ENCODE measurements at places on chromosomes 5 and 9. TPM values are rescaled to one million over a fixed set of nuclear protein-coding genes. Genes with fewer than 3 reads are reported as not detected.

DNA sequence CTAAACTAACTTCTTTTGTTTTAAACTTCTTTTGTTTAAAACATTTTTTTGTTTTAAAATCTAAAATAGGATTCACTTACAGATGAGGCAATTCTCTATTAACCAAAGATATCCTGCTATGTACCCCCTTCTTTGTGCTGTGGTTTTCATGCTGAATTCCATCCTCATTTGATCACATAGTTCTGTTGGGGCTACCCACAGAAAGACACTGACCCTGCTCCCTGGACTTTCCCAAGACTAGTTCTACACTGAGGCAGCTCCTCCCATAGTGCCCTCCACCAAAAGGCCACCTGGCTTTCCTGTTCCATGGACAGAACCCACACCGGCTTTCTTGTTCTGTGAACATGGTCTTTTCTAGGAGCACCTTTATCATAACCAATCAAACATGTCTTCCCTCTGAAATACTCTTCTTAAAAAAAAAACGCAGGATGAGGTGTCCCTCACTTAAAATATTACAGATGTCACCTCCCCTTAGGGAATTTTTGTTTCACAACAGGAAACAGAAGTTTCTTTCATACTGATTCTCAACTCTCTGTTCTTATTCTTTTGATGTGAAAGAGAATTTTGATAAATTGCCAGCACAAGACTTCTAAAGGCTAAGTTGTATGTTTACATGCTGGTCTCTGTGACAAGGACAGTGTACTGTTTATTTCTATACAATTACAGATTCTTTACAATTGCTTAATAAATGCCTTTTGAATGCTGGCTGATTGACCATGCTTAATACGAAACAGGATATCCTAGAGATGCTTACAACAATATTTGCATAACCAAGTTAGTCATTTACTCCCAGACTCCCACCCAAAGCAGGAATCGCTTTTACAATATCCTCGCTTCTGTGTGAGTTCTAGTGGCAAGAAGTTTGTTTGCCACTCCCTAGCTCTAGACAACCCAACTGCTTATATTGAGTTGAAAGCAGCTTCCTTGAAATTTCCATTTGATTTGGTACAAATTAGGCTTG lies 300.4 kb downstream of the DTWD2 start:
- no peaks in the 10 kb centered on the region for H3K27me3 ChIP-seq
- H3K27ac ChIP-seq: no peak overlapping the region
- H3K36me3 ChIP-seq: no peaks in the 10 kb centered on the region
- H3K4me1 ChIP-seq: no peaks in the 10 kb centered on the region
- H3K4me3 ChIP-seq: no peak overlapping the region
- DNase-seq: no peak

GRCh38 chr5:127517110-127517479 lies 345 bp upstream of the PRRC1 start:
- no peak for DNase-seq
- H3K4me1 ChIP-seq: no peaks in the 10 kb centered on the region
- H3K4me3 ChIP-seq: peak overlapping the region; percentile 92
- H3K36me3 ChIP-seq: no peaks in the 10 kb centered on the region

DNA sequence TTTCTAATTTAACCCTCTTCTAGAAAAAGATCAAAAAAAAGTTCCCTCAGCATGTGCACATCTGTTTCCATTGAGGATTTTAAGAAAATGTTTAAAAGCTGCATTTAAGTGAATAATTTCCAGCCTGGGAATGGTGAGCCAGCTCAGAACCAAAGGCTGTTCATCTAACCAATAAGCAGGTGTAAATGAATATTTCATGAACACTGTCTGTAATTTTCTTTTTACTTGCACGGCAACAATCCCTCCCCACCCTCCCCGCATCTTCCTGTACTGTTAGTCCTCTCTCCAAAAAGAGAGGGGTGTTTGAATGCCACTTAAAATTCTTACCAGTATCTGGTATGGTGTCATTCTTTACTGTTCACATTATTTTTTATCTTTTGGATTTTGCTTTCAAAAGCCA lies 425.6 kb downstream of the PDE4D start:
- no peak for DNase-seq
- no peak overlapping the region for H3K27ac ChIP-seq
- no peaks in the 10 kb centered on the region for H3K36me3 ChIP-seq
- H3K4me1 ChIP-seq: no peaks in the 10 kb centered on the region
- no peak overlapping the region for H3K4me3 ChIP-seq

Gene NRG2
- total RNA-seq: 11.1 TPM

Gene GMCL2
- not detected for total RNA-seq

Gene ERP44
- total RNA-seq: 16.6 TPM

GRCh38 chr9:16985559-16986348 lies 115.3 kb upstream of the BNC2 start:
- H3K27me3 ChIP-seq: no peaks in the 10 kb centered on the region
- peak overlapping the region; percentile 42 for H3K27ac ChIP-seq
- H3K4me1 ChIP-seq: no peaks in the 10 kb centered on the region
- H3K36me3 ChIP-seq: no peaks in the 10 kb centered on the region
- peak; percentile 6 for DNase-seq
- no peak overlapping the region for H3K4me3 ChIP-seq

- no peak overlapping the region for H3K4me3 ChIP-seq
- peak overlapping the region; percentile 78 for H3K27ac ChIP-seq
- no peaks in the 10 kb centered on the region for H3K36me3 ChIP-seq
- DNase-seq: no peak
- H3K27me3 ChIP-seq: no peaks in the 10 kb centered on the region
- H3K4me1 ChIP-seq: peaks cover 8% of the 10 kb centered on the region
These were observed 59.6 kb upstream of the LIFR start for GRCh38 chr5:38615981-38616451.

Gene NPM1
- total RNA-seq: 544 TPM

Gene DMRT3
- total RNA-seq: not detected

Gene FGF1
- total RNA-seq: 2.0 TPM

DNA sequence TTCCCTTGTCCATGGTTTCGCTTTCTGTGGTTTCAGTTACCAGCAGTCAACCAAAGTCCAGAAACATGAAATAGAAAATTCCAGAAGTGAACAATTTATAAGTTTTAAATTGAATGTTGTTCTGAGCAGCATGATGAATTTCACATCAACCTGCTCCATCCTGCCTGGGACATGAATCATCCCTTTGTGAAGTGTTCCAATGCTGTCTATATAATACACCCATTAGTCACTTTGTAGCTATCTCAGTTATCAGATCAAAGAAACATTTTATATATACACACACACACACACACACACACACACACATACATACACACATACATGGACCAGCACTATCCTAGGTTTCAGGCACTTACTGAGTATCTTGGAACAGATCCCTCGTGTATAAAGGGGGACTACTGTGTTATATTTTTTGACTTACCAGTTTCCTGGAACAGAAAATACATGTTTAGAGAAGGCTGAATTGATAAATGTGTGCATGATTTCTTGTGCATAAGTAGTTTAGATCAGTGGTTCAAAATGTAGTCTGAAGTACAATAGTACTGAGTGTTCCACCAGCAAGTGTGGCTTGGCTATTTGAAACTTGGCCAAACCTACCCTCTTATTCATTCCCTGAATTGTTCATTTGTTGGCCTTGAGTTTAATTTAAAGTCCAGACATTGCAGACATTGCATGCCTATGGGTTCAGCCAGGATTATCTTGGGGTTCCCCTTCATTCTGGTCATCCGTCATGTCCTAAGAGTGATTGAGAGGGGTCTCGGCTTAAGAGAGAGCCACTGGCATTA lies 510.0 kb downstream of the GADD45G start:
- no peaks in the 10 kb centered on the region for H3K36me3 ChIP-seq
- H3K4me3 ChIP-seq: no peak overlapping the region
- no peaks in the 10 kb centered on the region for H3K4me1 ChIP-seq
- no peak for DNase-seq
- no peaks in the 10 kb centered on the region for H3K27me3 ChIP-seq
- no peak overlapping the region for H3K27ac ChIP-seq

Gene LCNL1
- 22.5 TPM for total RNA-seq

GRCh38 chr5:170597109-170597751 lies 93.4 kb downstream of the KCNIP1 start:
- no peak overlapping the region for H3K4me3 ChIP-seq
- DNase-seq: no peak
- no peak overlapping the region for H3K27ac ChIP-seq
- H3K36me3 ChIP-seq: no peaks in the 10 kb centered on the region

Gene SH3TC2
- 69.1 TPM for total RNA-seq

DNA sequence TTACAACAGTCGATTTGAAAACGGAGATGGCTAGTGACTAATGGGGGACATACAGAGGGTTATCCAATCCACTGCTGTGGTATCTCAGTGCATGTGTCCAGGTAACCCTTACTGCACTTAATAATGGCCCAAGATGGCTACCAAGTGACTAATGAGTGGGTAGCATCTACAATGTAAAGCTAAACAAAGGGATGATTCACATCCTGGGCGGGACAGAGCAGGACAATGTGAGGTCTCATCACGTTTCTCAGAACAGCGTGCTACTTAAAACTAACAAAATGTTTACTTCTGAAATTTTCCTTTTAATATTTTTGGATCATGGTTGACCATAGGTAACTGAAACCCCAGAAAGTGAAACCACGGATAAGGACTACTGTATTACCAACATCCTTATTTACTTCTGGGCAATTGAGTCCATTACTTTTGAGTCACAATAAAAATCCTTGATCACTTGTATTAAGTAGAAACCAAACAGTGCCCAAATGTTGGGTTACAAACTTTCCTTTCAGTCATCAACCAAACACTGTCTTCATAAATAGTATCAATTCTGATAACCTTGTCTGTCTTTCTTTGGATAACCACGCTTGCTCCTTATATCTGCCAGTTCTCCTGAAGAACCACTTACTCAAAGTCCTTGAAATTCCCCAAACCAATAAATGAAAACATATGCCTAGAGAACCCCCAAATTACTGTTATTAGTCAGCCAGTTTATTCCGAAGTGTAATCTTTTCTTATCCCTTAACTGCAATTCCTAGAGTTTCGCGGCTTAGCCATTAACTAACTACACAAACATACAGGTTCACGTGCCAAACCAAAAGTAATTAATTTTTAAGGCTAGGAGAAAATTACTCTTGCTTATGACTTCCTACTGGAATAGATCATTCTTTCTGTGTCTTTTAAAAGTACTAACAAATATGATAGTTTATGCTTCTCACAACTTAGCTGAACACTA lies 59.7 kb downstream of the ELL2 start:
- DNase-seq: no peak
- no peaks in the 10 kb centered on the region for H3K27me3 ChIP-seq
- H3K4me1 ChIP-seq: no peaks in the 10 kb centered on the region

DNA sequence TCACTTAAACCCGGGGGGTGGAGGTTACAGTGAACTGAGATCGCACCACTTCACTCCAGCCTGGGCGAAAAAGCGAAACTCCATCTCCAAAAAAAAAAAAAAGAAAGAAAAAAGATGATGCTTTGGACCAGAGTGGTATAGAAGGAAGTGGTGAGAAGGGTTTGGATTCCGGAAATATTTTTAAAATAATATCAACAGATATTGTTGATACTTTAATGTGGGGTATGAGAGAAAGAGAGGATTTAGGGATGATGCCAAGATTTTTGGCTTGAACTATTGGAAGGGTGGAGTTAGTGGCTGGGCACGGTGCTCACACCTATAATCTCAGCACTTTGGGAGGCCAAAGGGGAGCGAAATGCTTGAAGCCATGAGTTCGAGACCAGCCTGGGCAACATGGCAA lies 49.6 kb upstream of the PLIN2 start:
- no peaks in the 10 kb centered on the region for H3K36me3 ChIP-seq
- no peak overlapping the region for H3K4me3 ChIP-seq
- no peaks in the 10 kb centered on the region for H3K27me3 ChIP-seq

DNA sequence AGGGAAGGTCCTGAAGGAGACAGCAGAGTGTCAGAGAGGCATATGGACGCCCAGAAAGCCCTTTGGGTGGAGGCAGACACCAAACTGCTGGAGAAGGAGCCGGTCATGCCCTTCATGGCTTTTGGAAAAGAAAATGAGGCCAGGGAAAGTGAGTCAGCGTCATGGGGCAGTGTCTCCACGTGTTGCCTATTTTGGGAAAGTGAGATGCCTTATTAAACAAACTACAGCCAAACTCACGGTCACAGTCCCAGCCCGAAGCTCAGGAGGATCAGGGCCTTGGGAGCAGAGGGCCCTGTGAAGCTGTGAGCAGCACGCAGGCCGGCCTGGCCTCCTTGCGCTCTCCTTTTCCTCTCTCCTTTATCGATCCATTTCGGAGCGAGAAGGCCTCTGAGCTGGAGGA lies 25.0 kb downstream of the RGS3 start:
- H3K27me3 ChIP-seq: no peaks in the 10 kb centered on the region
- H3K4me3 ChIP-seq: no peak overlapping the region
- peaks cover 4% of the 10 kb centered on the region for H3K4me1 ChIP-seq
- H3K36me3 ChIP-seq: no peaks in the 10 kb centered on the region
- DNase-seq: no peak

GRCh38 chr9:34927061-34927460 lies 31.0 kb upstream of the PHF24 start:
- H3K36me3 ChIP-seq: no peaks in the 10 kb centered on the region
- no peak for DNase-seq
- H3K27ac ChIP-seq: no peak overlapping the region
- H3K4me1 ChIP-seq: no peaks in the 10 kb centered on the region
- H3K4me3 ChIP-seq: no peak overlapping the region

DNA sequence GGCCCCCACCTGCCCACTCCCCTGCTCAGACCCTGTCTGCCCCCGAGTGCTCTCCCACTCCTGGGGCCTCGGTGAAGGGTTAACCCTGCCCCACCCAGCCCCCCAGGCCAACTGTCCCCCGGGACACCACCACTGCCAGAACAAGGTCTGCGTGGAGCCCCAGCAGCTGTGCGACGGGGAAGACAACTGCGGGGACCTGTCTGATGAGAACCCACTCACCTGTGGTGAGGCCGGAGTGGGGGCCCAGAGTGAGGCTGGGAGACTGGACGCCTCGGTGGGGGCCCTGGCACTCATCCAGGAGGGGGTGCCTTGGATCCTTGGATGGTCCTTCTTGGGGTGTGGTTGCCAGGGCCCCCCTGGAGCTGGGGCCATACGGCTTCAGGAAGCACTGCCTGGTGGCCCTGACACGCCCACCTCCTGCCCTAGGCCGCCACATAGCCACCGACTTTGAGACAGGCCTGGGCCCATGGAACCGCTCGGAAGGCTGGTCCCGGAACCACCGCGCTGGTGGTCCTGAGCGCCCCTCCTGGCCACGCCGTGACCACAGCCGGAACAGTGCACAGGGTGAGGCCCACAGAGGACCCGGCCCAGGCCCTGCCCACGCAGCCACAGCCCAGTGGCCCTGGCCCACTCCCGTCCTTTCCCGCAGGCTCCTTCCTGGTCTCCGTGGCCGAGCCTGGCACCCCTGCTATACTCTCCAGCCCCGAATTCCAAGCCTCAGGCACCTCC lies 2.1 kb downstream of the MAMDC4 start:
- H3K4me3 ChIP-seq: no peak overlapping the region
- H3K36me3 ChIP-seq: no peaks in the 10 kb centered on the region
- DNase-seq: no peak
- H3K27ac ChIP-seq: no peak overlapping the region

Gene TMEM171
- total RNA-seq: not detected

DNA sequence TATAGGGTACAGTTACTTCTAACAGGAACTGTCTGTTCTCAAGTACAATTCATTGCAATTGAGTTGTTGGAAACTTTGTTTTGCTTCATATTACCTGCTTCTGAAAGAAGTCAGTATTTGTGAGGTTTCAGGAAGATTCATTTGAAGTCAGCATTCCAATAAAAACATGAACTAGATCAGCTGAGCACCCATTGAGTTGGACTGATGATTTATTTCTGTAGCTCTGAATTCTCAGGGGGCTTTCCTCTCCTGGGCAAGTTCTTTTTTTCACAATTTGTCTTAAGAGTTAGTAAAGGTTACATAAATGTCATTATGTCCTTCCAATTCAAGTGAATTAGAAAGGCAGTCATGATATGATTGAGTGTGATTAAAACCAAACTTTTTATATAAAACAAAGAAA lies 16.2 kb upstream of the KIF2A start:
- H3K4me1 ChIP-seq: no peaks in the 10 kb centered on the region
- H3K27me3 ChIP-seq: no peaks in the 10 kb centered on the region
- DNase-seq: no peak
- no peaks in the 10 kb centered on the region for H3K36me3 ChIP-seq
- no peak overlapping the region for H3K27ac ChIP-seq
